ENCODE measurements at places on chromosomes 2 and 18. TPM values are rescaled to one million over a fixed set of nuclear protein-coding genes. Genes with fewer than 3 reads are reported as not detected.

The HTR2B gene
- not detected for total RNA-seq

The SPEG gene
- 2.2 TPM for total RNA-seq

The SOWAHC gene
- 1.0 TPM for total RNA-seq

The UGT1A5 gene
- not detected for total RNA-seq

The OTOS gene
- not detected for total RNA-seq

The RAX gene
- total RNA-seq: not detected

The CNGA3 gene
- total RNA-seq: not detected

The DYNC2LI1 gene
- 5.2 TPM for total RNA-seq

The PCBP1 gene
- 451 TPM for total RNA-seq

The OXER1 gene
- 0.54 TPM for total RNA-seq

The KIF3C gene
- 0.48 TPM for total RNA-seq

The ODC1 gene
- 84.6 TPM for total RNA-seq

The DNAJC5G gene
- not detected for total RNA-seq

The REG3A gene
- not detected for total RNA-seq

The EDAR gene
- total RNA-seq: 0.46 TPM

The CKAP2L gene
- 55.6 TPM for total RNA-seq

The ANKRD23 gene
- total RNA-seq: 3.7 TPM

The TFCP2L1 gene
- total RNA-seq: 0.06 TPM

The AQP12B gene
- total RNA-seq: not detected

The RIT2 gene
- total RNA-seq: not detected

The LIMS2 gene
- 8.1 TPM for total RNA-seq

The STPG4 gene
- not detected for total RNA-seq

The ATP8B1 gene
- not detected for total RNA-seq

The EFHD1 gene
- 2.4 TPM for total RNA-seq

The TUBA3E gene
- not detected for total RNA-seq

The CNTNAP5 gene
- total RNA-seq: not detected

The ONECUT2 gene
- total RNA-seq: 0.02 TPM

The SATB2 gene
- 0.21 TPM for total RNA-seq

The CHST10 gene
- 1.6 TPM for total RNA-seq

The CYP27A1 gene
- 0.16 TPM for total RNA-seq

The MERTK gene
- total RNA-seq: 1.1 TPM

The SAG gene
- 0.05 TPM for total RNA-seq

The FAM161A gene
- 11.0 TPM for total RNA-seq

The SIX2 gene
- total RNA-seq: not detected

The MFSD2B gene
- total RNA-seq: 0.16 TPM

The DSG1 gene
- not detected for total RNA-seq

The CBLN2 gene
- not detected for total RNA-seq

The DNAH7 gene
- total RNA-seq: 0.05 TPM

The REG3G gene
- not detected for total RNA-seq

The CAPN14 gene
- total RNA-seq: 1.0 TPM

The IL1B gene
- not detected for total RNA-seq

The GPR17 gene
- total RNA-seq: not detected

The RAB6C gene
- total RNA-seq: not detected

The CFAP210 gene
- not detected for total RNA-seq

The MAB21L4 gene
- total RNA-seq: not detected

The ERFE gene
- total RNA-seq: not detected

The C2orf66 gene
- not detected for total RNA-seq

The TMEM247 gene
- not detected for total RNA-seq

The PXDN gene
- 0.32 TPM for total RNA-seq

The LYG1 gene
- 1.1 TPM for total RNA-seq

The HMSD gene
- total RNA-seq: 38.0 TPM
